NAMALWA (cell line): ENCODE measurements at places on chromosomes 11 and 22.

GRCh38 chr22:30809086-30809485 lies 114.4 kb downstream of the OSBP2 start:
- no peak for DNase-seq

- DNase-seq, result no peak
These were observed 68.9 kb downstream of the ARFGAP2 start for GRCh38 chr11:47107744-47108143.

- DNase-seq, result peak; percentile 31
These were observed 33.4 kb upstream of the APOL5 start for GRCh38 chr22:35684270-35684700.

GRCh38 chr11:73226297-73227006 lies 8.4 kb downstream of the P2RY2 start:
- no peak for DNase-seq

- no peak for DNase-seq
These were observed 211.4 kb downstream of the ETS1 start for GRCh38 chr11:128375961-128376360.

- no peak for DNase-seq
These were observed 1003.3 kb upstream of the CCDC90B start for GRCh38 chr11:84289381-84289906.

- DNase-seq, result no peak
These were observed 69.3 kb downstream of the FAM168A start for GRCh38 chr11:73528483-73529203.

GRCh38 chr22:36383110-36383581 lies 4.6 kb downstream of the MYH9 start:
- DNase-seq, result peak; percentile 22

DNA sequence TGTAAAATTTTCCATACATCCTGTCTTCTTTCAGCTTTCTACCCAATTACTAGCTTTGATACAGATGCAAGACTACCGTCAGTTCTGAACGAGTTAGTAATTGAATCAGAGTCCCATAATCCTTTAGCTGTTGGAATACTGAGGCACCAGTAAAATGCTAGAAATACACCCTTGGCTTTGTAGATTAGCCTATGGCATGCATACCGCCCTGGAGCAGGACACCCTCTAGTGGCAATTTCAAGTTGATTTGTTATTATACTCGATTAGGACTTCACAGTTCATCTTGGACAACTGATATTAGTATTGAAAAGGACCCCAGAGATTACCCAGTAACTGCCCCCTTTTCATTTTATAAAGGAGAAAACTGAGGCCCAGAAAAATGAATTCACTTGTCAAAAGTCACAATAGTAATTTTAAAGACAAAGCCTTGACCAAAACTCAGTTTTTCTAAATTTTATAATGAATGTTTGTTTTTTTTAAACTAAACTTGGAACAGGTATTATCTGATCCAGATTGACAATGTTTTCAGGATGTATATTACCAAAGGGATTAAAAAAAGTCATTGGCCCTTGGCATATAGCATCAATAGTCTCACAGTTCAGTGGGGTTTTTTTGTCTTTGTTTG lies 72.6 kb downstream of the HIPK3 start:
- DNase-seq, result peak; percentile 77

- DNase-seq, result no peak
These were observed 61.7 kb downstream of the LARGE2 start for GRCh38 chr11:45984192-45984591.

GRCh38 chr22:39433476-39434242 lies 23.2 kb upstream of the MGAT3 start:
- no peak for DNase-seq

DNA sequence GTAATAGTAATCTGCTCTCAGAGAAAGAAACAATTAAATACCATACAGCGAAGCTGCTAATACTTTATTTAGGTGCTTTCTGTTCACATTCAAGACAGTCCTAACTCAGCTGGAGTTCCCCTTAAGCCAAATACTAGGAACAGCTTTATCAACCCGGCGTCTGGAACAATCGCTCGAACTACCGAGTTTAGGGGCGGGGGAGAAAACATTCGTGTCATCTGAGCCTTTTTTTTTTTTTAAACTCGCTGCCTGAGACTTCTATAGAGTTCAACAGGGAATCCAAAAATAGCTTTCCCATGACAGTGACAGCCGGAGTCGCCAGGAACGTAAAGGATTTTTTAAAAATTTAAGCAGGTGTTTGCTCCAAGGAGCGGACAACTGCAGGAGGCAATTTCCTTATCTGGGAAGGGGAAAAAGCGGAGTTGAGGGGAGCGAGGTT lies 852 bp downstream of the TRAF6 start:
- peak; percentile 33 for DNase-seq

- no peak for DNase-seq
These were observed 47.7 kb downstream of the LRFN4 start for GRCh38 chr11:66904561-66904960.

GRCh38 chr11:13008625-13009475 lies at the start of gene RASSF10:
Gene RASSF10, plus strand, starts transcription at chr11:13009316. Its CDS starts 261 bp downstream, at chr11:13009577.
- DNase-seq, result no peak

GRCh38 chr11:102971766-102972165 lies 16.2 kb upstream of the MMP13 start:
- DNase-seq, result no peak
